ENCODE measurements at places on chromosomes 1 and 21.

DNA sequence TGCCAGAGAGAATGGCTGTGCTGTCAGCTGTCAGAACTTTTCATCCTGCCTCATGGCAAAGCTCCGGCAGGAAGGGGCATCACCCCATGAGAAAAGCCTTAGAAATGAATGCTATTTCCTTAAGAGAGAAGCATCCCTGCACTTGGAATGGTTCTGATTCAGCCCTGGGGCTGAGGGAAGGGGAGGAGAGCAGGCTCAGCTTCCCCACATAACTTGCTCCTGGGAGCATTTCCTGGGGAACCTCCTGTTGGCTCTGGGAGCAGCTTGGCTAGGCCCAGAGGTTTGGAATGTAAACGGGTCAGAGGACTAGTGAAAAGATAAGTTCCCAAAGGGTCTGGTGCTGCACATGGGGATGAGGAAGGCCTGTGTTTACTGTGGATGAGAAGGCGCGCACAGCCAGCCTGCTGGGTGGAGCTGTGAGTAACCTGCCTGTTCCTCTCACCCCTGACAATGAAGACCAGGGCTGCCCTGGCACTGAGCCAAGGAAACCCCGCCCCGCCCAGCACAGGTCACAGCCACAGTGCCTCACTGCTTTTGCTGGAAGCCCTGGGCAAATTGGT lies 5.0 kb downstream of the PRELP start:
- DNase-seq, result no peak

DNA sequence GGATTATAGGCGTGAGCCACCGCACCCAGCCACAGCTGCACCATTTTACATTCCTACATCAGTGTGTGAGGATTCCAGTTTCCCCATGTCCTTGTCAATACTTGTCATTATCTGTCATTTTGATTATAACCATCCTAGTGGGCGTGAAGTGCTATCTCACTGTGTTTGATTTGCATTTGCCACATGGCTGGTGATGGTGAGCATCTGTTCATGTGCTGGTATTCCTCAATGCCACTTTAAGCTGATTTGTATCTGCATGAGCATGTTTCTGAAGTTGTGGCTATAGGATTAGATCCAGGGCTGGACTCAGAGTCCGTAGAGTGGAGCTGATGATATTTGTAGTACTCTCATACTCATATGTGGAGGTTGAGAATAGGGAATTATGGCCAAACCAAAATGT lies 36.6 kb downstream of the SRRM1 start:
- no peak for DNase-seq

GRCh38 chr1:228548788-228549187 lies 61.6 kb downstream of the RNF187 start:
- no peak for DNase-seq

DNA sequence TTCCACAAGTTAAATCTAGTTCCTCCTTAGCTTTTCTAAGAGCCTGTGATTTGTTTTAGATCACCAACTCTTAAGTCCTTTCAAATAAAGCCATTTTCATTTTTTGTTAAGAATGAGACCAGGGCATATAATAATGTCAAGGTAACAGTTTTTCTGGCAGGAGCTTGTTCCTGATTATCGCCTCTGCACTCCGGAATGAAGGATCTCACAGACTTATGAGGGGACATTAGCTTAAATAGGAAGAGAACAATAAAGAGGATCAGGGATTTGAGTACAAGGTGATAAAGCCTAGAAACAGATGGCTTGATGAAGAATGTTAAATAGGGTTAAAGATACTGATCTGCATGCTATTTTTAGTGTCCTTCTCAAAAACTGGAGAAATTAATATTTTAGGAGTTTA lies 13.6 kb upstream of the OTUD7B start:
- no peak for DNase-seq

- DNase-seq, result no peak
These were observed 349.7 kb upstream of the C1orf87 start for GRCh38 chr1:60423146-60423780.

DNA sequence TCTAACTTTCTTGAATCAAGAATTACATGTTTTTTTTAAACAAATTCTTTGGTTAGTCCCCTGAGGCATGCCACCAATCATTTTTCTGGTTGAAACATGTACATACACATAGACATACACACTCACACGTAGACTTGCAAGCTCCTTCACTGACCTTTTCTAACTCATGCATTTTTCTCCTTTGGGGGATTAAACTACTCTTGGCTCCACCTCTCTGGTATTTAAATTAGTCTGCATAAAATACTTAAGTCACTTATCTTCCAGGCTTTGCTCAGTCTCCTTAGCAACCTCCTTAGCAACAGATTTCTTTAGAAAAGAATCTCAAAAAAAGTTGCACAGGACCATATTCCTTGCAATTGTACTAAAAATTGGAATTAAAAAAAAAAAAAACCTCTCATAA lies 440.9 kb upstream of the LRRC7 start:
- DNase-seq, result no peak

Measured in stimulated activated CD4-positive, alpha-beta T cell treated with anti-CD3 and anti-CD28 coated beads, Interleukin-1b, Interleukin-23, amount 100 ng/mL, for 1 hour (primary cell).